ENCODE measurements at places on chromosomes 2 and 18.

GRCh38 chr18:75538727-75539126, 111.2 kb upstream of the SMIM21 start:
- H3K4me3 ChIP-seq = no peak overlapping the region
- H3K27ac ChIP-seq = no peak overlapping the region
- no peaks in the 10 kb centered on the region for H3K36me3 ChIP-seq
- DNase-seq = no peak
- no peaks in the 10 kb centered on the region for H3K4me1 ChIP-seq
- peaks cover 16% of the 10 kb centered on the region for H3K27me3 ChIP-seq

DNA sequence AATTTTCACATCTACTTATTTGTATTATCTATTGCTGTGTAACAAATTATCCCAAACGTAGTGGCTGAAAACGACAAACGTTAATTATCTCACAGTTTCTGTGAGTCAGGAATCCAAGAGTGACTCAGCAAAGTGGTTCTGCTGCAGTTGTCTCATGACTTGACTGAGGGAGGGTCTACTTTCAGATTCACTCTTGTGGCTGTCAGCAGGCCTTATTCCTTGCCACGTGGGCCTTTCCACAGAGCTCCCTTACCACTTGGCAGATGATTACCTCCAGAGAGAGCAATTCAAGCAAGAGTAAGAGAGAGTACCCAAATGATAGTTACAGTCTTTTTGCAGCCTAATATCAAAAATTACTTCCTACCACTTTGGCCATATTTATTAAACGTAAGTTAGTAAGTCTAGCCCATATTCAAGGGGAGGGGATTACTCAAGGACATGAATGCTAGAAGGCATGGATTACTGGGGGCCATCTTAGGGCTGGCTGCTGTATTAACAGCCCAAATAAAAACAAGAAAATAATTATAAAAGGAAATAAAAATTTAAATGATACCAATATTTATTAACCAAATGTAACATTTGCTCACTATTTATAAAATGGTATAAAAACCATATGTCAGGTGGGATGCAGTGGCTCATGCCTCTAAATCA, 48.7 kb upstream of the NBEAL1 start:
- peaks cover 5% of the 10 kb centered on the region for H3K4me1 ChIP-seq
- peak; percentile 56 for DNase-seq
- no peak overlapping the region for H3K27ac ChIP-seq
- no peak overlapping the region for H3K4me3 ChIP-seq
- no peaks in the 10 kb centered on the region for H3K36me3 ChIP-seq
- H3K27me3 ChIP-seq = no peaks in the 10 kb centered on the region

GRCh38 chr18:37873416-37873815, 307.8 kb upstream of the CELF4 start:
- no peaks in the 10 kb centered on the region for H3K4me1 ChIP-seq
- DNase-seq = no peak
- H3K4me3 ChIP-seq = no peak overlapping the region
- H3K27me3 ChIP-seq = no peaks in the 10 kb centered on the region

GRCh38 chr2:105144152-105144940, 97.2 kb upstream of the GPR45 start:
- H3K4me1 ChIP-seq = peaks cover 8% of the 10 kb centered on the region
- peak overlapping the region; percentile 38 for H3K4me3 ChIP-seq
- H3K27ac ChIP-seq = no peak overlapping the region
- DNase-seq = no peak

DNA sequence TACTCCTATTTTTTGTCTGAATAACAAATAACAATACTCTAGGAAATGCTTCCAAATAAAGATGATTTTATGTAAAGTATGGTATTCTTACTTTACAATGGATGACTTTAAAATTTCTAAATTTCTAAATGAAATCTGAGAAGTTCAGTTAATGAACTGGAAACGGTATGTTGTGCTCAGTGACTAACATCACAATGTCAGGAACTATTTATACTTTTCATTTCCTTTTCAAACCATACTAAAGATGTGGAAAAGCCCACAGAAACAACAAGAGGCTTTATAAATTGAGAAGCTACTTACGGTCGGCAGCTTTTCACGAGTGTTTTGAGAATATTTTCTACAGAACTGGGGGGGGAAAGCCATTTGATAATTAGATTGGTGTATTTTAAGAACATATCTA, 31.1 kb downstream of the PSME4 start:
- peaks cover 18% of the 10 kb centered on the region for H3K36me3 ChIP-seq
- no peaks in the 10 kb centered on the region for H3K27me3 ChIP-seq
- H3K4me3 ChIP-seq = no peak overlapping the region
- H3K4me1 ChIP-seq = no peaks in the 10 kb centered on the region
- no peak for DNase-seq

GRCh38 chr18:41693008-41693407, 262.0 kb upstream of the PIK3C3 start:
- H3K4me3 ChIP-seq = no peak overlapping the region
- no peak overlapping the region for H3K27ac ChIP-seq
- no peak for DNase-seq
- H3K36me3 ChIP-seq = no peaks in the 10 kb centered on the region

- H3K36me3 ChIP-seq = no peaks in the 10 kb centered on the region
- no peak for DNase-seq
- H3K27ac ChIP-seq = no peak overlapping the region
- H3K4me3 ChIP-seq = no peak overlapping the region
- no peaks in the 10 kb centered on the region for H3K4me1 ChIP-seq
Measured at GRCh38 chr2:188511346-188511745, 219.7 kb downstream of the GULP1 start.

DNA sequence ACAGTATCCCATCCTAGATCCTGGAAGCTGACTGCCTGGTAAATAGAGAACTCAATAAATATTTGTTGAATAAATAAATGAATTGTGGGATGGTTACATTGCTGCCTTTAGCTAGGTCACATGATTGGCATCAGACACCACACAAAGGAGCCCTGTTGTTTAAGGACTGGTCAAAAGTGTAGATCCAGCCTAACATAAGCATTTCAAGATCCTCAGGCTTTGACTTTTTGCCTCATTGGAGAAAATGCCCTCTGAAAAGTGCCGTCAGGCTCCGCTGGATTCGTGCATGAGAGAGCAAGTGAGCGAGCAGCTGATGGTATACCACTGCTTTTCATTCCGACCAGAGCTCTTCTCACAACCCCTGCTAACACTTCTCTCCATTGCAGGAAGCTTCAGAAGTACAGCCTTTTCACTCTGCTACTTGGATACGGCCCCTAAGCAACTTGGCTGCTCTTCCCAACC, 1.3 kb upstream of the ZNF24 start:
- H3K4me3 ChIP-seq = peak overlapping the region; percentile 87
- H3K27ac ChIP-seq = no peak overlapping the region
- H3K4me1 ChIP-seq = peaks cover 32% of the 10 kb centered on the region

DNA sequence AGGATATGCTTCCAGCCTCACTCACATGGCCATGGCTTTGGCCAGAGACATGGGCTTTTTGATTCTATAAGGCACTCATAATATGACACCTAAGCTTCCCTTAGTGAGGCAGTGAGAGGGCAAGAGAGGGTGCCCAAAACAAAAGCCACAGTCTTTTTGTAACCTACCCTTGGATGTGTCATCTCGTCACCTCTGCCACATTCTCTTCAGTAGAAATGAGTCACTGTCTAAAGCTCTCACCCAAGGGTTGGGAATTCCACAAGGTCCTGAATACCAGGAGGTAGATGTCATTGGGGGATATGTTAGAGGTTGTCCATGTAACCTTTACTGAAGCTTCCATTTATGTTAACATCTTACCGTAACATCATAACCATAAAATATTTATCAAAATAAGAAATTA, 108.4 kb downstream of the ALMS1 start:
- DNase-seq = no peak
- H3K36me3 ChIP-seq = peaks cover 42% of the 10 kb centered on the region
- peaks cover 6% of the 10 kb centered on the region for H3K4me1 ChIP-seq
- H3K4me3 ChIP-seq = no peak overlapping the region
- H3K27ac ChIP-seq = no peak overlapping the region

GRCh38 chr2:99899882-99900281, 242.5 kb downstream of the AFF3 start:
- H3K36me3 ChIP-seq = no peaks in the 10 kb centered on the region
- H3K4me3 ChIP-seq = no peak overlapping the region
- no peak for DNase-seq
- H3K27ac ChIP-seq = no peak overlapping the region
- H3K4me1 ChIP-seq = no peaks in the 10 kb centered on the region
- no peaks in the 10 kb centered on the region for H3K27me3 ChIP-seq

DNA sequence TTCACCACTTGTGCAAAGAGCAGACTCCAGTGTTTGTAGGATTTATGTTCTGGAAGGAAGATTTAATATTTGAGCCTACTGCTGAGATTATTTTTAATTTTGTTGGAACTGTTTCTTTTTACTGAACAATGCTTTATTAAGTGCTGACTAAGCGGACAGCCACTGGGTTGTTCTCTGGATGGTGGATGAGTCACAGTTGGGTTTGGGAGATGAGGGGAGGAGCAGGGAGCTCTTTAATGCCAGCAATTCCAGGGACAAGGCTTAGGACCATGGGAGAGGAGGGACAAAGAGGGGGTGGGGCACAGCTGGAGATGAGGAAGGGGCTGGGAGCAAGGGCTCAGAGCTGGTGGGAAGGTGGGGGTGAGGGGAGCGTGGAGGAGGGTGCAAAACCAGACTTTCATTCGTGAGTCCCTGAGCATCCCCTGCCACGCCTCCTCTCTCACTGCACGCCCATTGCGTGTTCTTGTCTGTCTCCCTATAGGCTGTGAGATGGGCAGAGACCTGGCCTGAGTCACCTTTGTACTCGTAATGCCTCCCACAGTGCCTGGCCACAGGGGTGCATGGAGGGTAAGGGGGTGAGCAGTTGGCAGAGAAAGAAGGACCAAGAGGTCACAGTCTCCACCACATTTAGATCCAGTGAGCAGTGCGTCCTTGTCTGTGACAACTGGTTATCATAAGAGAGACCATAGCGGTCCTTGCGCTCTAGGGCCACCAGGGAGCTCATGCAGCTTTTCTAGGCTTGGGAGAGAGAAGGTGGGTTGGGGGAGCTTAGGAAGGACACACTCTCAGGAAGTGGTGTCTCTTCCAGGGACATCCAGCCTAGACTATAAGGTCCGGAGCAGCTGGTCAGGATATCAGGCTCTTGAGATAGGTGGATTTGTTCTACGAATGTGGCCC, 18.4 kb downstream of the SLC4A3 start:
- peaks cover 7% of the 10 kb centered on the region for H3K4me1 ChIP-seq
- no peak for DNase-seq
- no peak overlapping the region for H3K4me3 ChIP-seq
- H3K27me3 ChIP-seq = peaks cover 24% of the 10 kb centered on the region

DNA sequence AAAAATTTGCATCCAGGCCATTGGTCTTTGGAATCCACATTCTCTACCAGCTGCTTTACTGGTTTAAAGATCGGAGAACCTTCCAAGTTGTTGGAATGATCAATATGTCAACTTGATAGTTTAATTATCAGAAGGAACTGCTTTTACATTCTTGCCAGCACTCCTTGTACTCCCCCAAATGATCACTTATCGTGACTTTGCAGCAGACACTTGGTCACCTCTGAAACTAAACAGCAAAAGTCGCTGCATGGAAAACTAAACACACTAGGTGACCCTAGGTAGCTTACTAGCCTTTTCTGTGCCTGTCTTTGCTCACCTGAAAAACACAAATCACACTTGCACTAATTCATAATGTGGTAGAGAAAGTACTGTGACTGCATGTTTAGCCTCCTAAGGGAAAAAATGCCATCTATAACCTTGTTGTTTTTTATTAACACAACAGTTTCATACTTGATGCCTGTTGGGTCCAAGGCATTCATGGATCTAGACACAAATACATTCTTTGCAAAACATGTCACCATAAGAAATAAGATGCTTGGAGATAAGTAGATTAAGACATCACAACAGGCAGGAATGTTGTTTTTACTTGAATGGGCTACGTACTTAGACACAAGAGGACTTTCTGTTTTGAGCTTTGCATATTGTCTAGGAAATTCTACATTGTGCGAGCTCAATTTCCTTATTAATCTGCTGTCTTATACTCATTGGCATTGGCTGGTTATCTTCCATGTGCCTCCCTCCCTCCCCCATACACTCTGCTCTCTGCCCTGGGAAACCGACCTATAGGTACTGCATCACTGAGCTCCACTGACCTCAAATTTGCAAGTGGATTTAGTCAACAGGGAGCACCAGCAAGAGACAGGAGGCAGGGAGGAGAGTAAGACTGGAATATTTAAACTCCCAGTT, 219.1 kb upstream of the STK17B start:
- no peak overlapping the region for H3K4me3 ChIP-seq
- H3K27ac ChIP-seq = no peak overlapping the region
- DNase-seq = no peak
- H3K27me3 ChIP-seq = peaks cover 4% of the 10 kb centered on the region
- no peaks in the 10 kb centered on the region for H3K36me3 ChIP-seq
- no peaks in the 10 kb centered on the region for H3K4me1 ChIP-seq
